Stomach (tissue), 19 donors: ENCODE measurements at places on chromosomes 6 and 20.

GRCh38 chr6:22147921-22148776 lies 148.7 kb downstream of the PRL start:
- peak; percentile 90 for DNase-seq

DNA sequence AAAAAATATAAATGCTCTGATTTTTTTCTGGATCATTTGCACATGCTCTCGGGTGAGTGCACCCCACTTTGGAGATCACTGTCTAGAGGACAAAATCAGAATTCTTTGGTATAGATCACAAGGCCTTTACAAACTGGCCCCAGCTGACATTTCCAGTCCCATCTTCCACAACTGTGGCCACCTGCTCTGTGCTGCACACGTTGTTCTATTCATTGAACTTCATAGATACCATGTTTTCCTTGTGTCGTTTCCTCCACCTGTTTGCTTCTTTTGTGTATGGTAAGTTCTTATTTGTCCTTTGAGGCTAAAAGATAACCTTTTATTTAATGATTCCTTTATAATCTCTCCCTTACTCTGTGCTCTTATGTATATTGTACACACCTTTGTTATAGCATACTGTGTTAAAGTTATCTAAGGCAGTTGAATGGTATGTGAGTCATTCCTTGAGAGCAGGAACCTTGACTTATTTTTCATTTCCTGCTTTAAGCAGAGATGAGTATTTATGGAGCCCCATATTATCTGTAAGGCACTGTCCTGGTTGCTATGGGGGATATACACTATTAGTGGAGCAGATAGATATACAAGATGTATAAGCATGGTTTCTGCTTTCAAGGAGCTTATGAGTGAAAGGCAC lies 12.0 kb upstream of the SLC17A5 start:
- peak; percentile 65 for DNase-seq

- DNase-seq: no peak
These were observed 4.1 kb upstream of the LBP start for GRCh38 chr20:38342216-38342615.

GRCh38 chr6:142182004-142182403 lies 34.9 kb downstream of the VTA1 start:
- no peak for DNase-seq

DNA sequence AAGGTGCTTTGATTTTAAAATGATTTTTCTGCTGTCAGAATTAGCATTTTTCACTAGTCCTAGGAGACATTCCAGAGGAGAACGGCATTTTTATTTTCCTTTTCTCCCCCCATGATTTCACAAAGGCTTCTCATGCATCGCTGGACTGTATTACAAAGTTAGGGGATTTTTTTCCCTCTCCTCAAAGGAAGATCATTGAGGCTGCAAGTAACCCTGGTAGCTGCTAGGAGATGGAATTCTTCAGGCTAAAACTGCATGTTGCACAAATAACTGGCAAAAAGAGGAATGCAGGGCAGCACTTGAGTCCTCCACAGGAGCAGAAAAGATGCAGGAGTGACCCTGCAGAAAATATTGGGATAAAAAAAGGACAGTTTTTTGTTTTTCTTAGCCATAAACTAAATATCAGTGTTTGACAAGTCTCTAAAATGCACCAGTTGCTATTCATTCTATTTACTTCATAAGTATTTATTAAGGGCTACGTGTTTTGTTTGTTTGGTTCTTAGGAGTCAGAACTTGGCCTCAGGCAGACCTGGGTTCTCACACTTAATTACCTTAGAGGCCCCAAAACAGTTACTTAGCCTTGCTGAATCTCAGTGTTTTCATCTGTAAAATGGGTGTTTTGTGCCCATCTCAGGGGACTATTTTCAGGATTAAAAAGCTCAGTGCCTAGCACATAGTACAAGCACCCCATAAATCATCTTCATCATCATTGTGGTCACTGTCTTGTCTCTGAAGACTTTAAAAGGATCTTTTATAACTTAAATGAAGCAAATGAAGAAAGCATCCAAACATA lies 144.5 kb upstream of the ID4 start:
- DNase-seq: no peak

GRCh38 chr20:15582146-15582760 lies 991.0 kb downstream of the KIF16B start:
- peak; percentile 34 for DNase-seq

DNA sequence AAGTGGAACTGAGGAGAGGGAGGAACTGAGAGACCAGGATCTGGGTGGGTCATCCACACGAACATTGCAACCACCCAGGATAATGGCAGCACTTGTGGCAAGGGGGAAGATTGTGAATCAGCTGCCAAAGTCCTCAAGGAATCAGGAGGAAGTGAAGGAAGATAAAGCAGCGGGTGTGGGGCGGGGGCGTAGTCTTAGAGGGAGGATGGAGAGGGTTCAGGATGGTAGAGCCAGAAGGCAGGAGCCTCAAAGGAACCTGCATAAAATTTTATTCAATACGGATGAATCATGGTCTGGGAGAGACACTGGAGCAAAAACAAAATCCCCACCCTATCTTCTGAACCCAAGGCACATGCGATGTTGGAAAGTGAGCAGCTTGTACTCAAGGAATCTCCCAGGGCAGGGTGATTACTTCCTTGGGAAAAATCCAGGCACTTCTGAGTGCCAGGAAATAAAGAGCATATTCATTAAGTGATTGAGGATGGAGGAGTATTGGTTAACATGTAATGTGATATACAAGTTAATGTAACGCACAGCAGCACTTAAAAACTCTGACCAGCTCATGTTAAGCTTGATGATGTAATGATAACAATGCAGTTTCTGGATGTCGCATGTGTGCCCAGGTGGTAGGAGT lies 82.0 kb upstream of the B3GAT2 start:
- no peak for DNase-seq

GRCh38 chr6:6005051-6006005 lies 1.4 kb downstream of the NRN1 start:
- no peak for DNase-seq

DNA sequence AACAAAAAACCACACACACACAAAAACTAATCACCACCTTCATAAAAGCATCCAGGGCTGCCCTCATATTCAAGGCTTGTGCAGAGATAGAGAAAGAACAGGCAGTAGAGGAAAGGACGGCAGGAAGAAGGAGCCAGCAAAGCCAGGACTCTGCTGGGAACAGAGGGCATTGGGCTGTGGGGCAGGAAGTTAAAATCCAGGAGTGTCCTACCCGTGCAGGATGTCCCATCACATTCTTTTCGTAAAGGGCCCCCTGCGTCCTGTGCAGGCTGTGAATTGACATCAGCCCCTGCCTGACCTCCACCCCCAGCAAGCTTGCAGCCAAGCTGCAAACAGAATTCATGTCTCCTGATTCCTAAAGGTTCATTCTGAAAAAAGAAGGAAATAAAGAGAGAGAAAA lies 96.4 kb upstream of the AKAP12 start:
- no peak for DNase-seq

- DNase-seq: no peak
These were observed 7.4 kb upstream of the TRIM39 start for GRCh38 chr6:30319146-30319835.

GRCh38 chr6:113859349-113860180 lies 2.4 kb downstream of the MARCKS start:
- peak; percentile 74 for DNase-seq
